RCC 7860 (cell line): ENCODE measurements at places on chromosomes 6 and 20.

DNA sequence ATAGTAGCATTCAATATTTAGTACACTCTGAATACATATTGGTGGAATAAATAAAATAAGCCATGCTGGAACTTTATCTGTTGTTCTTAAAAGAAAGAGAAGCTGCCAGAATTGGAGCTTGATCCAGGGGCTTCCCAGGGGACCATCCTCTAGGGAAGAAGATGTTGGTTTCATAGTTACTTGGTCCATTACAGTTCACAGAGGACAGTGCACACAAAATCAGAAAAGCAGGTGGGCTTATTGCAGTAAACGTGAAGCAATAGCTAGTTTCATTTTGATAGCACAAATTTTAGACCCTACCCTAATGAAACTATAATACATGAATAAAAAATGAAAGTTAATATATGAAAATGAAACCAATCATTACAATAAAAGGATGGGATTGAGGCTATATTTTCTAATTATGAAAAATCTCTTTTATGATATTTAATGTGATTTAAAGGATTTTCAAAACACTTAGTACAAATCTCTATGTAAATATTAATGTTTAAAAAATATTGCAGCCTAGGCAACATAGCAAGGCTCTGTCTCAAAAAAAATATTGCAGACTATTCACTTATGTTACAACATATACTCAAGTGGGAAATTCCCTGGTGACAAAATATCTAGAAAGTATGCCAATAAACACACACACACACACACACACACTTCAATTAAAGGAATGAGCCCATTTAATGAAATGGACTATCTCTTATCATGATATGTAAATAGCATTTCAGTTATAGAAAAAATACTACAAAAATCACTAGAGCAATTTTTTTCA lies 227.0 kb upstream of the MARCKS start:
- DNase-seq, result peak; percentile 38

- DNase-seq, result peak; percentile 65
Measured at GRCh38 chr6:132764370-132764769, 6.7 kb upstream of the VNN2 start.

- no peak for DNase-seq
Measured at GRCh38 chr6:33508935-33509926, 54.9 kb downstream of the ZBTB9 start.

- no peak for DNase-seq
Measured at GRCh38 chr6:88111991-88112390, 54.2 kb downstream of the CNR1 start.

- no peak for DNase-seq
Measured at GRCh38 chr6:70857387-70858077, 99.3 kb downstream of the B3GAT2 start.

- DNase-seq, result no peak
Measured at GRCh38 chr6:1362643-1363042, 26.7 kb upstream of the FOXF2 start.

- DNase-seq, result no peak
Measured at GRCh38 chr6:151682251-151682650, 125.2 kb upstream of the ESR1 start.
